Cortex of kidney (tissue), 1 donor: ENCODE measurements at places on chromosomes 4 and X.

GRCh38 chrX:110168585-110168984, 149.3 kb downstream of the AMMECR1 start:
- DNase-seq: no peak

DNA sequence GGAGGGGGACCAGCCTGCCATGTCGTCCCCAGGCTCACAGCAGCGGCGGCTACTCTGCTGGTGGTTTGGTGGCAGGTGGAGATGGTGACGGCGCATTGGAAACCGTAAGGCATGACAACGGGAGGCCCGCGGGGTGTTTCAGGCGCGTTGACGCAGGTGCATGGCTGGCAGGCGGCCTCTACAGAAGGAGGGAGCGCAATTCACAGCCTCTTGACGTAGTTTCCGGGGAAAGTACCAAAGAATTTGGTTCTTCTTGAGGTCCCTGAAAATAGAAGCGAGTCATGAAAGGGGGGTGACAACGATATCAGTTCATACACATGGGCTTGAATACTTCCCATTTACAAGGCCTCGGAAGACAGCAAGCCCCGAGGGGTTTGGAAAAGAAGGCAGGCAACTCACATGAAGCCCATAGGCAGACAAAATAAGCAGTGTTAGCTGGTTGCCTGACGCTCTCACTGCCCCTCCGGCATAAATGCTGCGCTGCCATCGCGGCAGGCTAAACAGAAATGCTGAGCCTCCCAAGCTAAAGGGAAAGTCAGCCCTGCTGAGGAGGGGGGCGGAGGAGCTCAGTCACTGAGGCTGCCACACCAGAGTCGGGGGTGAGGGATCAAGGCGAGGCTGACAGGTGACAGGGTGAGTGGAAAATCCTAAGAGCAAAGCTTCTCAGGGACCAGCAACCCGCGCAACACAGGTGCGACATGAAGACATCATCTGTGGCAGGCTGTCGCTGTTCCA, 52.3 kb upstream of the PDLIM3 start:
- no peak for DNase-seq

- DNase-seq: no peak
These were observed 396.0 kb upstream of the SMIM31 start for GRCh38 chr4:164357957-164358356.

DNA sequence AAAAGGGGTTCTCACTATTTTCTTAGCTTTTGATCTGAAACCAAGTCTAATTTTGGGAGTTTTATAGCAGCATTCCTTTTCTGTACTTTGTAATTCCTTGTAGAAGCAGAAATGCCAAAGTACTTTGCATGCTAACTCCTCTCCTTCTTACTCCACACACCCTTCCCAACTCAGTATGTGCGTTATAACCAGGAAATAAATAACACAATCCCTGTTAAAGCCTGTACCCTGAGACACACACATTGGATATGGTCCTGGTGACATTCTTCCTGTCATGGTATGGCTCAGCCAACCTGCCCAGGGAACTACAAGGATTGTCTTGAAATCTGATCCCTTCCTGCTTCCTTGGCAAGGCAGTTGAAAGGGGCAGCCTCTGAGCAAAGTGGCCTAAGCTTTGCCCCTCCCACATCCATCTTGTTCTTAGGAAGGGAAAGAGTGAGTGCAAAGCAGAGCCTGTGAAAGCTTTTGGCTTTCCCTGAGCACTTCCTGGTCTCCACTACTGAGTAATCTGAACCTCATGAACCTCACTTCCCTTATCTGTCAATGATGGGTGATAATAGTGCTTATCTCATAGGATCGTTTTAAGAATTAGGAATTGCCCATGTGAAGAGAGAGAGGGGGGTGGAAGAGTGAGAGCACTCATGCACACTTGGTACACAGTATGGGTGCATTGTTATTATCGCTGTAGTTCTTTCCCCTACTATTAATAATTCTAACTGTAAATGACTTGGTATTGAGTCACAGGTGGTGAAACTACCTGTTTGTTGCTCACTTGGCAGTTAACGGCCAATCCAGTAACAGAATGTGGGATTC, 109.3 kb downstream of the AFF2 start:
- DNase-seq: no peak

DNA sequence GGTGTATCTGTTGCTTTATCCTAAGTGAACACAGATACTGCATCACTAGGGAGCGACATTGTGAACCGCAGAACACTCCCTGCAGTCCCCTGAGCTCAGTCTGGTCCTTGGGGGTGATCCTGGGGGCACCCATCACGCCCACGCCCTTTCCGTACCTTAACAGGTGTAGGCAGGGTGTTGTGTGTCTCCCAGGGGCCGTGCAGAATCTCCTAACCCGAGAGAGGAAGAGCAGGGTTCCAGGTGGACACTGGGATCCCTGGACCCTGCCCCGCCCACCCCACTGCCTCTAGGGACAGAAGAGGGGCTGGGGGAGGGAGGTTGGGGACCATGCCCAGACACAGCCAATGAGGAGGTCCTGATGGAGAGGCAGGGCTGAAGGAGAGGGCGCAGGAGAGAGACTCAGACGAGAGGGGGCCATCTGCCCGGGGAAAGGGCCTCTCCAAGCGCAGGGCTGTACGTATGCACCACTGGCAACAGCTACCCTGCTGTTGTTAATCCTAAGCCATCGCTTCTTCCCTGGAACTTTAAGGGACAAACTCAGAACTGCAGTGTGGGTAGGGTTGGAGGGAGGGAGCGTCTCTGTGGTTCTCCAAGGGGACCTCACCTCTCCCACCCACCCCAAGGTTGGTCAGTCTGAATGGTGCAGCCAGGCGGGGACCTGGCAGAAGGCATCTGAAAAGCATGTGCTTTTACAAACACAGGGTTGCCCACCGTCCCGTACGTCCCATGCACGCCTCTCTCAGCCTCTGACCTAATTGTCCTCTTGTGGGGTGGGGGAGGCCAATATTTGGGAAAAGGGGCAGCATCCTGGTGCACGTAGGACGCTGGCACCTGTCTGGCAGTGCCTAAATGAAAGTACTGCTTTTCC, 2.5 kb downstream of the P2RY8 start:
- DNase-seq: no peak

DNA sequence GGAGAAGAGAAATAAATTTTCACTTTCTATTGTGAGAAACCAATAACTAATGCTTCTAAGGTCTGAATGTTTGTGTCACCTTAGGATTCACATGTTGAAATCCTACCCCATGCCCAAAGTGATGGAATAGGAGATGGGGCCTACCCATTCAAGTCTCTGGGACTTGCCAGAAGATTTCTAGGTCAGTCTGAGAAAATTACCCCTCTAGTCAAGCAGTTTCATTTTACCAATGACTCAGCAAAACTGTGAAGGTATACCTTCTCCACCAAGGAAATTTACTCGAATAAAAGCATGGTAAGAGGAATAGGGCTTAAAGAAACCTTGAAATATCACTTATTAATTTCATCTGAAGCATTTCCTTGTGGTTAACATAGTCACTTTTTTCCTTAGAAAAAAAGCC, 23.5 kb upstream of the PAPSS1 start:
- DNase-seq: no peak

DNA sequence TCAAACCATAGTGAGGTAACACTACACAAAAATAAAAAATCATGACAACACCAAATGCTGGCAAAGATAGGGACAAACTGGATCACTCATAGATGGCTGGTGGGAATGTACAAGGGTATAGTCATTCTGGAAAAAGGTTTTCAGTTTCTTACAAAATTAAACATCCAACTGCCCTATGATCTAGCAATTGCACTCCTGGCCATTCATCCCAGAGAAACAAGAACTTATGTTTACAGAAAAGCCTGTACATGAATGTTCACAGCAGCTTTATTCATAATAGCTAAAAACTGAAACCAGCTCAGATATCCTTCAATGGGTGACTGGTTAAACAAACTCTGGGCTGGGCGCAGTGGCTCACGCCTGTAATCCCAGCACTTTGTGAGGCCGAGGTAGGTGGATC, 43.3 kb downstream of the NYX start:
- no peak for DNase-seq

GRCh38 chr4:47095884-47096283, 64.5 kb downstream of the GABRB1 start:
- no peak for DNase-seq

DNA sequence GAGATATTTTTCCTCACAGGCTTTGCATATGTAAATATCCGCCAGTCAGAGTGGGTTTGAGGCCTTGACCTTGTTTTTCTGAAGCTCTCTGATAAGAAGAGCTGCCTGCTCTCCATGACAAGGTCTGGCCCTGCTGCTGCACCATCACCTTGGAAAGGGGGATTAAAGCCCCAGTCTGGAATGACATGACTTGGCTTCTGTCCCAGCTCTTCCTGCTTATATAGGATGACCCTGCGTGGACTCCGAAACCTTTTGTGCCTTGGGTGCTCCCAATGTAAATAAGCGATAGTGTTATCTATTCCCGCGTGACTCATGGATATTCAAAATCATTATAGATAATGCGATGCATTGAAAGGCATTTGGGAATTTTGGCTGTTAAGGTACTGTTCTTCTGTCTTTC, 139.3 kb downstream of the BMPR1B start:
- no peak for DNase-seq

- no peak for DNase-seq
These were observed 27.2 kb downstream of the PALLD start for GRCh38 chr4:168524006-168524405.

DNA sequence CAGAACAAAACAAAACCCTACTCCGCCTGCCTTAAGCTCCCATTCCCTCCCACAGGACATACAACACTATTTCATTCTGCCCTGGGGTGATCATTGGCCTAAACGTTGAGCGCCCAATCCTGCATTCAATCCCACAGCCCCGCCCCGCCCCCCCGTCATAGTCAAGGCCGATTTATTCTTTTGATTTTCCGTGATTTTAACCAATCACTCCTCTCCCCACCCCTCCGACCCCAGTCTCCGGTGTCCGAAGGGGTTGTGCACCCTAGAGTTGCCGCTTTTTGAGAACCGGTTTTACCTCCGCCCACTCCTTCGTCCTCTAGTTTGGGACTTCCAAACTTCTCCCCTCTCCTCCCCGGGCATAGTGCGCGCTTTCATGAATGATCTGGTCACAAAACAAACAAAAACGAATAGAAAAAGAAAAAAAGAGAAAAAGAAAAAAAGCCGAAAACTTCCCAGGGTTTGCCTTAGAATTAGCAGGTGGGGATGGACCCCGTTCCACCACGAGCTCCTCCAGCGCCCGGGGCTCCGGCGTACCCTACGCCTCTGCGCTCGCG, 446 bp upstream of the UBE2A start:
- no peak for DNase-seq

- no peak for DNase-seq
These were observed 905.2 kb downstream of the TRAM1L1 start for GRCh38 chr4:116180157-116180601.

GRCh38 chr4:119932277-119932676, 134.4 kb downstream of the MAD2L1 start:
- DNase-seq: no peak

DNA sequence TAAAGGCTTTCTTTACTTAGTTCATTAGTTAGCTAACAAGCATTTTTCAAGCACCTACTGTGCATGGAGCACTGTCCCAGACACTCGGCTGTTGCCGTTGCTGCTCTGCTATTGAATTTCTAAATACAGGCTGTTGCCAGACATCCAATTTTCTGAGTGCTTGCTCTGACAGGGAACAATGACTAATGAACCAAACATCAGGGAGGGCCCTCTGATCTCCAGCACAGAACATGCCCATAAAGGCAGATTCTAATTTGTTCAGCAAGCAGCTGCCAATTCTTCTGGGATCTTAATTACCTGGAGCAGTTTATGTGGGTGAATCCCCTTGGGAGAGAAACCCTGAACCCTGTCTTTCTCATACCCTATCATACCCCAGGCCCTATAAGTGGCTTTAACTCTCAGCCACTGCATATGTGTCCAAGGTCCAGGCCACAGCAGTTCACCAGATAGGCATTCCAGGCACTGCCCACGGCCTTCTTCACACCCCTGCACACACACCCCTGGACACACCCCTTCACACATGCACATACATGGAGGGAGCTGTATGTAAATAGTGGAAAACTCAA, 27.9 kb downstream of the TSC22D3 start:
- DNase-seq: no peak

DNA sequence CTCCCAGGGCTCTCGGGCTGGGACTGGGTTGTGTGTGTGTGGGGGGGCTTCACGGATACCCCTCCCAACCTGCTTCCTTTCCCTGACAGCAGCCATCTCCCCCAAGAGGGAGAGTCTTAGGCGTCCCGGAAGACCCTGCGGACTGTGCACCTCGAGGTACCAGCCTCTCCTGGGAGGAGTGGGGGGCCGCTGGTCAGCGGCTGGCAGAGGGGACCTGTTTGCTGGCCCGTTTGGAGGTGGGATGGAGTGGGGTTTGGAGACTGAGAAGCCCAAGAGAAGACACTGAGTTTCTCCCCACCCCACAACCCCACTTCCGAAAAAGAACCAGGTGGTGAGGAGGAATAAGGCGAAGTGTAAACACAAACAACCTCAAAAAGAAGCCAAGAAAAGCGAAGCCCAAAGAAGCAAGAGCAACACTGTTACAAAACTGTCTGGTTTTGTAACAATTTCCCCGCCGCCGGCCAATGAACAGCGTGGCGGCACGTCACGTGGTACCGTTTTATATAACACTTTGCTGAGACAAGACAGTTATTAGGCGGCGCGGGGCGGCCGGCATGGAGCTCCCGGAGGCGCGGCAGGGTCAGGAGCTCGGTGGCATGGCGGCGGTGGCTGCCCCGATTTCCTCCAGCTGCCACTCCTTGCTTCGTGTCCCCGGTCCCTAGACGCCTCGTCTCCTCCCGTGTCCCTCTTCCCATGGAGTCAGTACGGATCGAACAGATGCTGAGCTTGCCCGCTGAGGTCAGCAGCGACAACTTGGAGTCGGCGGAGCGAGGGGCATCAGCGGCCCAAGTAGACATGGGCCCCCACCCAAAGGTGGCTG, at the start of gene LONRF3:
Gene LONRF3, plus strand, starts transcription at position 531 of the 820 bp plus-strand sequence. Its CDS starts 163 bp downstream, at position 694.
- DNase-seq: no peak

- no peak for DNase-seq
These were observed 170.2 kb downstream of the CBR4 start for GRCh38 chr4:168839758-168840391.

GRCh38 chrX:119228512-119229252, 7.4 kb upstream of the PGRMC1 start:
- no peak for DNase-seq
